ENCODE measurements at places on chromosomes 7 and 10. TPM values are rescaled to one million over a fixed set of nuclear protein-coding genes. Genes with fewer than 3 reads are reported as not detected.

The LLCFC1 gene
- not detected for total RNA-seq

The SRRM3 gene
- total RNA-seq: 4.6 TPM

The ABCA13 gene
- not detected for total RNA-seq

The NPY4R2 gene
- total RNA-seq: not detected

The LOXL4 gene
- 57.2 TPM for total RNA-seq

The VAX1 gene
- total RNA-seq: not detected

The HMX3 gene
- total RNA-seq: not detected

The CTNNA3 gene
- not detected for total RNA-seq

The ESYT2 gene
- 58.5 TPM for total RNA-seq

The HOXA10 gene
- 24.8 TPM for total RNA-seq

The ITPRID1 gene
- not detected for total RNA-seq

Data from myometrial cell (primary cell).